HFFc6 (cell line): ENCODE measurements at places on chromosomes 5 and 9.

DNA sequence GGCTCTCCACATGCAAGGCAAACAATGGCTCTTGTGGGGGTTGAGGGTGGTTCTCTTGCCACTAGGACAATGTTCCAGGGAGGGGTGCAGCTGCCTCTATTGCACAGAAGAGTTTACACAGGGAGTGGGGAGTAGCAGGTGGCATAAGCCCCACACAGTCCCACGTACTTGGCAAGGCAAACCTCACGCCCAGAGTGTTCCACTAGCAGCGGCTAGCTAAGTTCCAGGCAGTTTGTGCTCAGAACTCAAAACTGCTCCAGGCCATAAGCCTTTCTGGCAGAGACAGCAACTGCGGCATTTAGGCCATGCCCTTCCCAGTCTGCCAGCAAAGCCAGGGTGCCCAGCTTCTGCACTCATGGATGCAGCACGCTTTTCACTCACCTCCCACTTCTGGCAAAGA, 29.0 kb upstream of the BTNL3 start:
- no peak for DNase-seq

DNA sequence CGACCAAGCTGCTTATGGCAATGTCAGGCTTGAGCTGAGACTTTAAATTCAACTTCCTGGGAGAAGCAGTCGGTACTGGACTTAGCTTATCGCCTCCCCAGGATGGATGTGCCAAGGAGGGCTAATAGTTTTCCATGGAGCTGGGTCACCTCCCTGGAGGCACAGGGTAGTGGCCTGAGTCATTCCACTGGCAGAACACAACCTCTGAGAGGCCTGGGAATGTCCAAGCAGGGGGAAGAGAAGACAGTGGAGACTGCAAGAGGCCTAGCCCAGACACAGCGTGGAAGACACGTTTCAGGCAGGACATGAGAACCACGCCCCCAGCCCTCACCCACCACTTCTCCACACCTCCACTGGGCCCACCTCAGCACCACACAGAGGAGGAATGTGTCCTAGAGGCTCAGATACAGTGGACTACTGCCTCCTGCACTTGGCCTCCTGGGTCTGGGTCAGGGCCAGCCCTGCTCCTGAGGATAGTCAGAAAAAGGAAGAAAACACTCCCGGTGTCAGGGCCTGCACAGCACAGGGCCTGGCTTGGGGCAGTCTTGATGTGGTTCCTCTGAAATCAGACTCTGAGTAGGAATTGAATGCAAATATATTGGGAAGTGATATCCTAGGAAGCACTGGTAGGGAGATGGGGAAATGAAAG, 171.8 kb downstream of the FSTL4 start:
- DNase-seq: no peak

- DNase-seq: peak; percentile 63
Observed at GRCh38 chr5:37847978-37848425, 8.2 kb upstream of the GDNF start.

DNA sequence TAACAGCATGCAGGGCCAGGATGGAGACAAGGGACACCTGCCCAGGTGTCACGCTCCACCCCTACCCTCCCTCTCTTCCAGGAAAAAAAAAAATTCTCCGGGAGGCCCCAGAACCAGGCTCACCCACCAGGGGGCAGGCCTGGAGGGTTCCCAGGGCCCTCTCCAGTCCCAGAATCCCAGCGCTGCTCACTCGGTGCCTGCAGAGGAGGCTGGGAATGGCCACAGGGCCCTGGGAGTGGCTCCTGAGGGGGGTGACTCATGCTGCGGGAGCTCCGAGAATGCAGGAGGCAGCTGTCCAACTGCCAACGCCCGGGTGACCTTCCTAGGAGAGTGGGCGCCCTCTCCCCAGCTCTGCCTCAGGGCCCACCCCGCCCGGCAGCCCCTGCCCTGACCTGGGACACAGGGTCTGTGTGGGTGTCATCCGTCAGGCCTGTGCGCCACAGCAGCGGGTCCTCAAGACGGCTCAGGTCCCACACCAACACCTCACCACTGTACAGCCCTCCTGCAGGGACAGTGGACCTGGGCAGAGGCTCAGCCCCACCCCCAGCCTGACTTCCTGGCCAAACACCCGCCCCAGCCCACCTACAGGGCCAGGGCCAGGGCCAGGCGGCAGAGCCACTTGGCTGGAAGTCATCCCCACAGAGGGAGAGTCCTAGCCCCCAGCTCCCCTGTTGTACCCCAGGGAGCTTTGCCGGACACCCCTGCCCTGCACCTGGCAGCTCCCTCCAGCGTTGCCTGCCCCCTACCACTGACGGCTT, 21.2 kb downstream of the DYNC2I2 start:
- DNase-seq: peak; percentile 96

GRCh38 chr9:121573717-121574485, 74.3 kb upstream of the GGTA1 start:
- no peak for DNase-seq

- DNase-seq: no peak
Observed at GRCh38 chr9:135793221-135794056, 91.5 kb downstream of the KCNT1 start.

- DNase-seq: no peak
Observed at GRCh38 chr5:158430166-158430797, 571.3 kb upstream of the CLINT1 start.

DNA sequence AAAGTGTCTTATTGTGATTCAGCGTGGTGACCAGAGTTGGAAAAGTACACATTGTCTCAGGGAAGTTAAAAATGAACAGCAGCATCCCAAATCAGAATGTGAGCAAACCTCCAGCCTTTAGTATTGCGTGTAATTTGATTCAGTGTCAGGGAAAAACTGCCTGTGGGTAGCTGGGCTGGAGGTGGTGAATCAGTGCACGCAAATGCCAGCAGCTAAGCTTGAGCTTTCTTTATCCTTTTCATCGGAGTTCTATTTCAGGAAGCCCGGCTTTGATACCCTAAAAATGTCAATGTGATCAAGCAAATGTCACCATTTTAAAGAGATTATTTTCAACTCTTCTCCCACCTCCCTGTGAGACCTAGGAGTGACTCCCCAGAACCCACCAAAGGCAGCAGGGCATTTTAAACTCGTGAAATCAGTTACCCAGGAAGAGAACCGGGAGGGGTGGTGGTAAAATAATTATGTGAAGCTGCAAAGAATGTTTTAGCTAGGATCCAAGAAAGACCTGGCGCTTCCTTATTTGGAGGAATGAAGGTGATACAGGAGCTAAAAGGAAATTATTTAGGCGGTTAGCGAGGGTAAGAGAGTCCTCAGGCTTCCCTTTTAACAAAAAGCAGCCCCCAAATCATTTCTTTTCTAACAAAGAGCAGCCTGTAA, 25.7 kb upstream of the C5orf47 start:
- peak; percentile 82 for DNase-seq

GRCh38 chr5:18546591-18546990, 912.3 kb downstream of the TAF11L14 start:
- no peak for DNase-seq

- no peak for DNase-seq
Observed at GRCh38 chr5:29780401-29780800, 1413.1 kb upstream of the CDH6 start.

- DNase-seq: no peak
Observed at GRCh38 chr9:33249087-33249658, 9.2 kb downstream of the SPINK4 start.

GRCh38 chr5:137487600-137487999, 11.5 kb downstream of the SPOCK1 start:
- peak; percentile 67 for DNase-seq

- DNase-seq: no peak
Observed at GRCh38 chr5:97111616-97112015, 30.8 kb downstream of the LIX1 start.

GRCh38 chr9:128735373-128735772, 11.4 kb upstream of the ZDHHC12 start:
- no peak for DNase-seq

- no peak for DNase-seq
Observed at GRCh38 chr9:10875752-10876151, 262.9 kb upstream of the PTPRD start.

DNA sequence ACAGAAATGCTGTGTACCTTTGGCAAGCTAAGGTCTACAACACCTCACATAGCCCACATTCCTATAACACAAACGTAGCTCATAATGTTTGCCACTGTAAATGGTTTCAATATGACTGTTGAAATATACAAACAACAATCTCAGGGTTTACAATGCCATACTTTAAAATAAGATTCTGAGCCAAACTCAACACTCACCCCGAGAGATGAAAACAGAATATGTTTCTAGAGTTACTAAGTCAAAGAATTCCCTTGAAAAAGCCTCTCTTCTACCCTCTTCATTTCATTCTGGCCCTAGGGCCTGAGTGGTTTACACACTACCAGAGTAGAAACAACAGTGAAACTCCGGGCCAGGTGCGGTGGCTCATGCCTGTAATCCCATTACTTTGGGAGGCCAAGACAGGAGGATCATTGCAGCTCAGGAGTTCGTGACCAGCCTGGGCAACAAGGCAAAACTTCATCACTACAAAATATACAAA, 72.6 kb downstream of the MYO10 start:
- DNase-seq: no peak

GRCh38 chr5:143031781-143032580, 261.8 kb downstream of the ARHGAP26 start:
- no peak for DNase-seq

GRCh38 chr5:73749485-73750270, 123.7 kb downstream of the ARHGEF28 start:
- DNase-seq: no peak

- no peak for DNase-seq
Observed at GRCh38 chr5:178468196-178468685, 122.0 kb downstream of the COL23A1 start.

GRCh38 chr5:136200761-136201160, 7.8 kb upstream of the SMIM32 start:
- no peak for DNase-seq

DNA sequence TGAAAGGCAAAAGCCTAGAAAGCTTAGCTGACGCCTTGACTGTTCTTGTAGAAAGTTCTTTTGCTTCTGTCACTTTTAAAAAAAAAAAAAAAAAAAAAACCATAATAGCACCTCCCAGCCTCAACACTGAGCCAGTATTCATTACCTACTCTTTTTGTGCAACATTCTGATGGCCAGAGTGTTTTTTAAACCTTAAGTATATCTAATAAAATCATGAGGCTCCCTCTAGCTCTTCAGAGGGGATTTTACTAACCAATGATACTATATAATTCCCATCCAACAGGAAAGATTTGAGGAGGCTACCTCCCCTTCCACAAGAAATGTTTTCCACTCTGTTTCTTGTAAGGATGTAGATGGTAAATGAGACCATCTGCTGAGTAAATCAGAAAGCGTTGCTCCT, 3.9 kb downstream of the BNC2 start:
- no peak for DNase-seq

DNA sequence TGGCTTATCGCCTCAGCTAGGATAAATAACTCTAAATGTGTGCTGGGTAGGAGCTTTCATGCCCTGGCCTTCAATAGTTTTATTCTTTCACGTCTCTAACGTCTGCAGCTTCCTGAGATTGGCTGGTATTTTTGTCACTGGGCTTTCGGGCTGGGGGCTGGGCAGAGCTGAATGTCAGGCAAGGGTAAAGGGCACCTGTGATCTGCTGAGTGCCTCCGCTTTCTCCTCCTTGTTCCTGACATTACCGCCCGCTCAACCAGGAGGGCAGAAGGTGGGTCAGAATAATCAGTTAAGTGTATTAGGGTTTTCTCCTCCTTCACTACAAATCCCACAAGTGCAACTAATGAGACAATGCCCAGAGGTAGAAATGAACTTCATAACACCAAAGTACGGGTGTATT, 216.6 kb downstream of the TSSK1B start:
- DNase-seq: no peak

DNA sequence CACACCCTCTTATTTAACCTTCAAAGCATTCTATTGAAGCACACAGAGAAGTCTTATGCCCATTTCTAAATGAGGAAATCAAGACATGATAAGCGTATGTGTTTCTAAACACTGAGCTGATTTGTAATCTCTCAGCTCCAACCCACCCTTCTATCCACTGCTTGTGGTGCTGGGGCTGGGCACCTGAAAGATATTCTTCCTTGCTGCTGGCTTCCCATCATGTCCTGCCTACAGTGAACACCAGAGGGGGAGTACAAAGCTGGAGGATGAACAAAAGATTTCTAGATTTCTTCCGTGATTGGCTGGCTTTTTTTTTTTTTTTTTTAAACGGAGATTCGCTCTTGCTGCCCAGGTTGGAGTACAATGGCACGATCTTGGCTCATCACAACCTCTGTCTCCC, 14.4 kb downstream of the ACTL7A start:
- DNase-seq: no peak

GRCh38 chr9:33111631-33112030, 35.2 kb upstream of the SMU1 start:
- no peak for DNase-seq

DNA sequence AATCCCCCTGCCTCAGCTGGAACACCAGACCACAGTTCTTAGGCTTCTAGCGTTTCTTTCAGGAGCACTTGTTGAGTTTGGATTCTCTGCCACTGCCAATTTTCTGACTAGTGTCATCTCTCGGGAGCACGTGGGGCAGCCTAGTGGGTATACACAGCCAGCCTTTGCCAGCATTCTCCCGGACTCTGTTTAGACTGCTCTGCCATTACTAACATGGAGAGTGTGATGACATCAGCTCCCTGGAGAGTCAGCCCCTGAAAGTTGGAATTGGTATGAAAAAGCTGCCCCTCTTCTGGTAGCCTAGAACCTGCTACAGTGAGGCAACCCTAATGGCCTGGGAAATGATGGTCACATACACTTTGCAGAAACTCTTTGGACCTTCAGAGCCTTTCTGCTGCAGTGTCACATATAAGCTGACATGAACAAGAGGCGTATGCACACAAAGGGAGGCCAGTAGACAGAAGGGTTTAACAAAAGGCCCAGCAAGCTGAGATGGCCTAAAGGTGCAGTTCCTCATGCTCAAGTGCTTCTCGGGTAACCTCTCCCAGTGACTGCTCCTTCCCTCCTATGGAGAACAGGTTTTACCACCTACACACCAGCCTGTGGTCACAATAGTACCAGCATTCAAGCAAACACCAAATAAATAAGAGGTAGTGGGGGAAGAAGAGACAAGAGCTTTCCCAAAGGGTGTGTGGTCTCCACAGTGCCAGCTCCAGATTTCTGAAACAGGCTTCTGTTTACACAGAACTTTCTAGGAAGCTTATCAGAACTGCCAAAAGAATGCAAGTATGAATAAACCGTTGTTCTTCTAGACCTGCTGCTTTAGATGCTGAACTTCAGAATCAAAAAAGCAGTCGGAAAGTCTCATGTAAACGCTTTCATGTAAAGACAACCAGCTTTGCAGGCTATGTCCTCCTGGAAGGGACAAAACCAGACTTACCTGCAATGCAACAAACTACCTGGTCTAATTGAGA, 16.5 kb downstream of the SPACA9 start:
- DNase-seq: no peak

DNA sequence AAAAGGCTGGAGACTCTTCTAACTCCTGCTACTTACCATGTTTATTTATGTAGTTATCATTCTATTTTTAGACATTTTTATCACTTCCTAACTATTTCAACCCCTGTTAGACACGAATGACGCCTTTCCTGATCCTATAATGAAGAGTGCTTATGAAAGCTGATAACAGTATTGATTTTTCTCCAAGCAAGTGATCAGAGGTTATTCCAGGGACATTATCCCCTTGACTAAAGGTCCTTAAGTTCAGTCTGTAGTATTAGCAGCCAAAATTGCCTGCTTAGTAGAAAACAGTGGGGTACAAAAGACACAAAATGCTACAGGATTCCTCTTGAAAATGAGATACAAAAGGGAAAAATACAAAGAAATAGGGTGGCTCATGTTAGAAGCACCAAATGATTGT, 235.6 kb downstream of the DNAH5 start:
- no peak for DNase-seq
